ENCODE measurements at places on chromosomes 4 and X. TPM values are rescaled to one million over a fixed set of nuclear protein-coding genes. Genes with fewer than 3 reads are reported as not detected.
A peak's percentile ranks its signal among the peaks of the same experiment; 100 is the strongest.

DNA sequence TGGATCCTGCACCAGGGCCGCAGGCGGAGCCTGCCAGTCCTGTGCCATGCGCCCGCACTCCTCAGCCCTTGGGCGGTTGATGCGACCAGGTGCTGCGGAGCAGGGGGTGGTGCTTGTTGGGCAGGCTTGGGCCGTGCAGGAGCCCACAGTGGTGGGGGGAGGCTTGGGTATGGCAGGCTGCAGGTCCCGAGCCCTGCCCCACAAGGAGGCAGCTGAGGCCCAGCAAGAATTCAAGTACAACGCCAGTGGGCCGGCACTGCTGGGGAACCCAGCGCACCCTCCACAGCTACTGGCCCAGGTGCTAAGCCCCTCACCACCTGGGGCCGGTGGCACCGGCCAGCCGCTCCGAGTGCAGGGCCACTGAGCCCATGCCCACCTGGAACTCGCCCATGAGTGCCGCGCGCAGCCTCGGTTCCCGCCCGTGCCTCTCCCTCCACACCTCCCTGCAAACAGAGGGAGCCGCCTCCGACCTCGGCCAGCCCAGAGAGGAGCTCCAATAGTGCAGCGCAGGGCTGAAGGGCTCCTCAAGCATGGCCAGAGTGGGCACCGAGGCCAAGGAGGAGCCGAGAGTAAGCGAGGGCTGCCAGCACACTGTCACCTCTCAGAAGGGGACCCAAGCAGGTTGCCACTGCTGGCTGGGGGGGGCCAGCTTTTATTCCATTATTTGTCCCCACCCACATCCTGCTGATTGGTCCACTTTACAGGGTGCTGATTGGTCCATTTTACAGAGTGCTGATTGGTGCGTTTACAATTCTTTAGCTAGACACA is 339.0 kb upstream of the KLF3 start:
- no peak for DNase-seq

- DNase-seq: no peak
Measured at GRCh38 chr4:115126491-115126890, 13.1 kb upstream of the NDST4 start.

- no peak for DNase-seq
Measured at GRCh38 chr4:145679991-145680455, at the start of gene C4orf51. TSS of gene C4orf51 (plus strand) at chr4:145680146. CDS start at chr4:145680204, 58 bp downstream.

GRCh38 chr4:186536285-186536684 is 19.1 kb downstream of the MTNR1A start:
- no peak for DNase-seq

Gene TMPRSS11D
- not detected for total RNA-seq

DNA sequence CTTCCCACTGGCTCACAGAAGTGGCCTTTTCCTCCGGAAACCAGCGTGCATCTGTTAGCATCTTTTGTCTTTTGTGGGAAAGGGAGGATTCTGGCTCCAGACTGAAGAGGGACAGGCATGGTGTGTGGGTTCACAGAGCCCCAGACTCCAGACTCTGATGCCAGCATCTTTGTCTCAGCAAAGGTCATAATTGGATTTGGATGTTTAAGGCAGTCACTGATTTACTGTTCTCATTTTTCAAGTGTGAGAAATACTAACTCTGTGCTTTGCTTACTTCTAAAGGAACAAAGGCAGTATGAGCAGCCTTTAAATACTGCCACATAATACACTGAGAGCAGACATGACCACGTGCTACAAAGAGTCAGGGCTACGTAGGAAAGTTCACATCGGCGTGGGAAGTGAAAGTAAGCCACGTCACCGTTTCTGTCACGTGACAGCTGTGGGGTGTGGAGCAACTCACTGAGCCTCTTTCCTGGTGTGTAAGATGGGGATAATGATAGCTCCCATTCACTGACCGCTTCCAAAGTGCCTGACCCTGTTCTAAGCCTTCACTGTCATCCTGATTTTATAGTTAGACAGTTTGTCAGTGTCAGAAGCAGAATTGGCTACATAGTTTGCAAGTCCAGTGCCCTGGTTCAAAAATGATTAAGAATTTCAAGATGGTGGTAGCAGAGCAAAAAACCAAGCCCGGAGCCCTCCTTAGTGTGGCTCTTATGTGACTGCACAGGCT is 24.8 kb upstream of the TMSB4X start:
- DNase-seq: peak; percentile 62

Gene SCOC
- 28.6 TPM for total RNA-seq

DNA sequence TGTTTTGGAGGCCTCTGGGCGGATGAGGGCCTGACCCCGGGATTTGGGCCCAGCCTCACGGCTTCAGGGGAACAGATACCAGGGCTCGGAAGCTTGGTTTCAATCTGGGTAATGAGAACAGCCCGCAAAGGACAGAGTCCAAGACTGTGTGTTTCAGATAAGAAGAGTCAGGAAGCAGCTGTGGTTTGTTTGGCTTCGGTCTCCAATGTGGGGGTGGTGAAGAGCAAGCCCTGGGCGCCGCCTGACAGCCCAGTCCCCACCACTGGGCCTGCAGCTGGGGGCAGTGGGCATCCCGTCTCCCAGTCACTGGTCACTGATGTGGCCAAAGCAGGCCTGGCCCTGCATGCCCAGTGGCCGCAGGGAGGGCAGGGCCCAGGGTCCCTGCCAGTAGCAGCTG is 9.1 kb downstream of the WFS1 start:
- no peak for DNase-seq

Gene DAPP1
- total RNA-seq: 3.3 TPM

- no peak for DNase-seq
Measured at GRCh38 chr4:173448103-173448502, 49.2 kb upstream of the SCRG1 start.

- no peak for DNase-seq
Measured at GRCh38 chr4:86848732-86849619, at the start of gene SLC10A6. TSS of gene SLC10A6 (minus strand) at chr4:86849384. CDS start at chr4:86849115, 269 bp downstream.

- DNase-seq: no peak
Measured at GRCh38 chr4:98203332-98204235, 57.6 kb upstream of the RAP1GDS1 start.

GRCh38 chrX:39626749-39627148 is 471.0 kb downstream of the BCOR start:
- no peak for DNase-seq

GRCh38 chr4:24243641-24244040 is 340.7 kb downstream of the DHX15 start:
- no peak for DNase-seq

Gene FAM47A
- not detected for total RNA-seq

DNA sequence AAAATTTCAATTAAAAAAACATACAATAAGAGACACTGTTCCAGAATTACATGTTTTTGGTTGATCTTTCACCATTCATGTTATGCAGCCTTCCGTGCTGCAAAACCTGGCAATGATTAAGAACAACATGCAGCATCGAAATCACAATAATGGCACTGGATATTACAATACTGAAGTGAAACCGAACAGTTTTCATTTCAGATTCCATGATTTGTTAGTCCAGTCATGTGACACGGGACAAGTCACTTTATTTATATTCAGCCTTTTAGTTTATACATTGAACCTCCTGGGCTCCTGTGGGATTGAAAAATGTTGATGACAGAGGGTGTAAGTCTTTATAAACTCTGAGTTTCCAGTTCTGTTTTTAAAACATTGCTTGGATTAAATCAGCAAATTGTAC is 142.5 kb upstream of the TTC29 start:
- DNase-seq: no peak

GRCh38 chr4:182648766-182649165 is 268.4 kb downstream of the DCTD start:
- no peak for DNase-seq

DNA sequence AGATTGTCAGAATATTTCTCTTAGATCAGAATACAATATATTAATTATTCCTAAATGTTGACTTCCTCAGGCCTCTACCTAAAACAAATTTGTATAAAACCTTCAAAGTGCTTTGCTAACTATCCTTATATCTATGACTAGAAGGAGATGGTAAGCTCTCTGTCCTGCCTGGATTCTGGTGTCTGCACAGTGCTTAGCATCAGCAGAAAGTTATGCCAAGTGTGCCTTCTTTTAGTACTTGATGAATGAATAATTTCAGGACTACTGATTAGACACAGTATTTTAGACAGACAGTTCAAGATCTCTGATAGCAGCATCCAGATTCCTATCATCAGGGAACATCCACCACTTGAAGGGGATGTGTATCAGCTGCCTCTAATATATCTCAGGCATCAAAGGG is 242.4 kb upstream of the TLL1 start:
- DNase-seq: no peak

Gene ZFP92
- 4.0 TPM for total RNA-seq

DNA sequence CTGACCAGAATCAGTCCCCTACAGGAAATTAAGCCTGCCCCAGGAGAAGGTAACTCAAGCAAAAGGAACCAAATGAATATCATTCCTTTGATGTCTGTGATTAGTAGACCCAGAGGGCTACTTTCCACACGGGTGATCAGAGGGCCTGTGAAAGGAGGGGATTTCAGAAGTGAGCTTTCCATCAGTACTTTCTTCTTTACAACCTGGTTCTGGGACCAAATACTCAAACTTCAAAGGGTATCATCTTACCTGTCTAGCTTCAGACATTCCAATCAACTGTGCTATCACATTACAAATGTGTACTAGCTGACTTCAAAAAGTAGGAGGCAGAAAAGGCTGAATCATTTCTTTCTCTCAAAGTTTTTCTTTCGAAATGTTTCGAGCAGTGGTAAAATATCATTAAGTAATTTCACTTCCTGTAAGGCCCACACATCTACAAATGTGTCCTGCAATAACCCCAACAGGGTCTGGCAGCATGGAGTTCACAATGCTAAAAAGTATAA is 23.9 kb downstream of the ACSL4 start:
- no peak for DNase-seq

Gene GAGE1
- not detected for total RNA-seq

- no peak for DNase-seq
Measured at GRCh38 chr4:173411106-173411693, 12.3 kb upstream of the SCRG1 start.

GRCh38 chrX:139167282-139167681 is 363.3 kb upstream of the F9 start:
- no peak for DNase-seq

Gene ANXA3
- 118 TPM for total RNA-seq

DNA sequence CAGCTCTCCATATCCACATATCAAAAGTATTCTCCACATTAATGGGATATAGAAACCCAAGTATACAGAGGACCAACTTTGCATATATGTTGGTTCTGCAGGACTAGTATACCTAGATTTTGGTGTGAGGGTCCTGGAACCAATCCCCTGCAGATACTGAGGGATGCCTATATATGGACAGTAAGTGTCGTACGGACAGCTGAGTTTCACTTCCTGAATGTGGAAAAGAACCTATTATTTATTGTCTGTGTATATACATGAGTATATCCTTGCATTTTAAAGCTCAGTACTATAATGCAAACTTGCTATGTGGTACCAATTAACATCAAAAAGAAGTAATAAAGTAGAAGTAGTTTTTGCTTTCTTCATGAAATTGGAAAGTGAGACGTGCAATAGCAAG is 101.9 kb downstream of the FBXW7 start:
- DNase-seq: no peak

DNA sequence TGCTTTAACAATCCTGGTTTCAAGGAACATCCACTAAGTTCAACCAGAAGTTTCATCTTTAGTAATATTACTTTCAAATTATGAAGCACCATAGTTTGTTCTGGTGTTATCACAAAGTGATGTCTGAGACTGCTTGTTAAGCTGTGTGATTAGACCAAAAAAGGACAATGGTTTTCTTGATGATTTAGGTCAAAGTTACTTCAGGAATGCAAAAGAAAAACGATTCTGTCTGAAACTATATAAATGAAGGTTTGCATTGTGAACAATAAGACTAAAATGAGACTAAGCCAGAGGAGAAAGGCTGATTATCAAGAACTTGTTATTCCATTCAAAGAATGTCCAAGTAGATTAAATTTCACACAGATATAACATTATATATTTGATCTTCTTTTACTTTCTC is 122.4 kb upstream of the ETNPPL start:
- no peak for DNase-seq

- DNase-seq: no peak
Measured at GRCh38 chr4:186699881-186700397, 23.7 kb downstream of the FAT1 start.

Gene TMPRSS11B
- not detected for total RNA-seq

DNA sequence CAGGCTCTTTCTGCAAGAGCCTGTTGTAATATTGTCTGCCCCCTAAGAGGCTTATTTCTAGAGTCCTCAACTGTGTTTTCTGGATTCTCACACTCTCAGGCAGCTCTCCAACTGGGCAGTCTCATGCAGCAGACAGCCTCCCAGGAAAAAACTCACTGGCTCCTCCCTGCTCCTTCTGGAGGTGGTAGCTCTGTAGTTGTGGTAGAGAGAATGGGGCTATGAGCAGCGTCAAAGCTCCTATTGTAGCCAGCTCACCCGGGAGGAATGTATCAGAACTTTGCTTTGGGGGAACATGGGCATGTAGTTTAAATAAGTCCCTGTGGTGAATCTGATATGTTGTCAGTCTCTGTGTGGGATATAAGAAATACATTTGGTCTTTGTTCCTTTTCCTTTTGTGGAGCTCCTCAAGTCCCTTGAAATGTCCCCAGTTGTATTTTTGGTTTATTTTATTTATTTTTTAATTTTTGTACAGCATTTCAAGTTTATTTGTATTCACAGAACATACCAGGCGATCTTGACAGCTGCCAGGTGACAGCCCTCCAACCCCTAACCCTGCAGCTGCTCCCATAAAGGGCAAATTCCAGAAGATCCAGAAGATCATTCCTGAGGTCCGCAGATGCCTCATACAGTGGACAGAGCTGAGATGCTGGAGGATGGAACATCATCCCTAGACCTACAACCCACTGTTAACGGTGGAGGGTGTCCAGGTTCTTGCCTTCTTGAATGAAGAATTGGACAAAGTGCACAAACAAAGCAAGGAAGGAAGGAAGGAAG is 45.7 kb downstream of the TRIM61 start:
- no peak for DNase-seq

GRCh38 chr4:621296-622070 is 3.9 kb upstream of the PDE6B start:
- no peak for DNase-seq

DNA sequence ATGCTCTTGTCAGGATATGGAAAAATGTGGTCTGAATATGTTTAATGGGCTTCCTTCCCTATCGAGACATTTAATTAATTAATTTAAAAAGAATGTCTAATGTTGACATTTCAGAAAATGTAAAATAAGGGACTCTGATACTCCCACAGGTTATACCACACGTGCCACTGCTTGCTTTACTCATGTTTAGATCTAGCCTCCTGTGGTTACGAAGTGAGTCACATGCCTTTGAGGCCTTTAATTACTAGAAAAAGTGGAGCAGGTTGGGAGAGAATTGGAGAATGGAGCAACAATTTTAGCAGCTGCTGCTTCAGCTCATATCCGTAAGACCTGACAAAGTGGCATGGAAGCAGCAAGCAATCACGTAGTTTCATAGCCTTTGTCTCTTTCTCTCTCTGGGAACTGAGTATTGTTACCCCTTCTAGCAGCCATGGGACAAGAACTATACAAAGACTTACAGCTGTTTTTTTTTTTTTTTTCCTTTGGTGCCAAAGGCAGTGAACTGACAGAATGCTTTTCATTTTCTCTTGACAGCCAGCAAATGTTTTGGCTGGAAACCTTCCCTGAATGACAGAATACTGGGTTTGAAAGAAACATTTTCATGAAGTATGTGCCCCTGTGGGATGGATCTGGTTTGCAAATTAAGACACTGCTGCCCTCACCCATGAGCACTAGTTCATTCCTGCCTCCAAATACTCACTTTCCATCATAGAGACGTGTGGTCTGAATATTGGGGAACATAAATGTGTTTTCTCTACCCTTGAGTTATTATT is 355.1 kb upstream of the PABPC5 start:
- no peak for DNase-seq

- no peak for DNase-seq
Measured at GRCh38 chrX:42823443-42823842, 45.5 kb upstream of the PPP1R2C start.

GRCh38 chrX:74911494-74911893 is 13.8 kb downstream of the NEXMIF start:
- DNase-seq: no peak

Gene VCX2
- total RNA-seq: not detected
